Psoas muscle (tissue), 8 donors: ENCODE measurements at places on chromosomes 4 and X. TPM values are rescaled to one million over a fixed set of nuclear protein-coding genes. Genes with fewer than 3 reads are reported as not detected.

DNA sequence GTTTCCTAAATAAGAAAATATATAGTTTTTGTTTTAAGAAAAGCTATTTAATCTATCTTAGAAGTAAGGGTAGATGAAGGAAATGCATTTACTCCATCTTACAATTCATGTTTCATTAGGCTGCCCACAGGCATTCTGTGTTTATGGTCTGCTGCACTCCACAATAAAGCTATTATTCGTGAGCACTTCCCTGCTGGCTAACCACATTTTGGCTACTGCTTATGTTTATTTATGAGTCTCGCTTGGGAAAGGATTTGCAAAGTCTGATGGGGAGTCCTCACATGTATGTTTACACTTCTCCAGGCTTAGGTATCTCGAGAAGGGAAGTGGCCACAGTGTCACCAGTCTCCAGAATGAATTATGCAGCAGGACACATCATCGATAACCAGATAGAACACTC lies 260.8 kb upstream of the VCX start:
- DNase-seq = no peak

- DNase-seq = no peak
Measured at GRCh38 chr4:151728006-151728405, 32.8 kb downstream of the GATB start.

GRCh38 chr4:105137121-105137875 lies 9.4 kb upstream of the TET2 start:
- no peak for DNase-seq

GRCh38 chrX:7815166-7815805 lies 27.7 kb upstream of the VCX start:
- no peak for DNase-seq

DNA sequence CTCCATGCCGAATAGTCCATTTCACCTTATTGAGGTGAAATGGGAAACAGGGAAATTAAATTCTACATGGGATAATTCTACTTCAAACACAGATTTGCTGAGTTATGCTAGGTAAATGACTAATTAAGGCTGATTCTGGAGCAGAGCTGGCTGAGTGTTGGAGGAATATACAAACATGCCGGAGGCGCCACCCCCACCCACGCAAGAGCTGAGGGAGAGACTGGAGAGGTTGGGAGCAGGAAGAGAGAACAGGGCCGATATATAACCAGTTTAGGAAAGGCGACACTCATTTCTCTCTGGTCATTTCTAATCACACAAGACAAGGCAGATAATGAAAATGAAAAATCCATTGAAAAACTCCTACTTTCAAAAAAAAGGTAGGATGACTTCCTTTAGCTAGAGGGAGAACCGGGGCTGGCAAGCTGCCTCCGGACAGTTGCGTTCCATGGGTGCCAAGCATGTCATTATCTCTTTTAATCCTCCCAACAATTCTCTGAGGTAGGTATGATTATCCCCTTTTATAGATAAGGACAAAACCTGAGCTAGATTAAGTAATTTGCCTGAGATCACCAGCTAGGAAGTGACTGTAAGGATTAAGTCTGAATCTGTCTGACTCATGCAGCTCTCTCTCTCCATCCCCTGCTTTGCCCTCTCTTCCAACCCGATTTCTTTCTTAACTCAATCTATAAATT lies 27.6 kb upstream of the CFAP299 start:
- no peak for DNase-seq

BEND4 gene
- not detected for polyA plus RNA-seq
